ENCODE measurements at places on chromosomes 6 and 20.
A peak's percentile ranks its signal among the peaks of the same experiment; 100 is the strongest.

DNA sequence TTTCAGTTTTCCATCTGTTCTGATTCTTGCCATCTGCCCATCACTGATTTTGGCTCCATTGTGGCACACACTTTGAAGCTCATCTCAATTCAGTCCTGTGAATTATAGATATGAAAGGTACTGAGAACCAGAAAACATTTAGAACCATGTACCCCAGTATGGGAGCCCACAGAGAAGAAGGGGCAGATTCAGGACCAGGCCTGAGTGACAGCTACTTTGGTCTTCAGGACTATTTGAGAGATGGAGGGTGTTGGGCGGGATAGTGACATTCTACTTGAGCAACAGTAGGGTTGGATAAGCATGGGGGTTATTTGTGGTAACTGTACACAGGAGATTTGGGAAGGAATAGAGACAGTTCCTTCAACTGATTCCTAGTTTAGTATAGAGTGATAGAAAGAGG, 259.2 kb upstream of the MANEA start:
- no peak for DNase-seq

DNA sequence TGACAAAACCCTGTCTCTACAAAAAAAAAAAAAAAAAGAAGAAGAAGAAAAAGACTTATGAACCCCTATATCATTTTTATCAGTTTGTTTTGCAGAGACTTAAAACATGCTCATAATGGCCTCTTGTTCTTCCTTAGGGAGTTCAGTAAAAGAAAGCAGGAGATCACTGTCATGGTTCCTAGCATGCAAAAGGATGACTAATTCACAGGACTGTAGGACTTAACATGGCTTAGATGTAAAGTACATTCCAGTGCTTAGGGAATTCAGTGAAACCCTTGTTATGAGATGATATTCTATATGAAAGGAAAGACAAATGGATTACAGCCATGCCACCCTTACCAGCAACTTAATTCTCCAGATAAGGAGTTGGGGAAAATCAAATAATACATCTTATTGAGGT, 29.5 kb downstream of the EEF1A1 start:
- DNase-seq = no peak

GRCh38 chr20:55143601-55144000, 668.2 kb downstream of the DOK5 start:
- DNase-seq = no peak

- no peak for DNase-seq
These were observed 65.8 kb downstream of the REV3L start for GRCh38 chr6:111417181-111417585.

DNA sequence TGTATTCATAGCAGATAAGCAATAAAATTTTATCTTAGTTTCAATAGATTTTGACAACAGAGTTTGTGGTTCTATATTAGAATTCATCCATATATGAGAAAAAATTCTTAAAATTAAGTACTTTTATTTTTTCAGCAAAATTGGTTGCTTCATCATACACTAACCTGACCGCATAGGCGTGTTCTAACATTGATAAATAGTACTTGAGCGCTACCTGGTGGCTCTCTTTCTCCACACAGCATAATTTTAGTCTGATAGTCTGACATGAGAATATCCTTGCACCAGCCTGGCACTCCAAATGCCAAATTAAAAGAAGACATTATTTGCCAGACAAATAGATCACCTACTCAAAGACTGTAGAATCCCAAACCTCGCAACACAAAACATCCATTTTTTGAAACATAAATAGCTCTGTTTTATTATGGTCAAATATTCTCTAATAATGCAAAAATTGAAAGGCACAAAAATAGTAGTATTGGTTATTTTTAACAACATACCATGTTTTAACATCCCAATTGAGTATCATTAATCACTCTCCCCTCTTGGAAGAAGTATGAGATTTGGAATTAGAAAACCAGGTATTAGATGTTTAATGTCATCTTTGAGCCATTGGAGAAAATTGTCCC, 33.0 kb upstream of the FILIP1 start:
- peak; percentile 25 for DNase-seq

DNA sequence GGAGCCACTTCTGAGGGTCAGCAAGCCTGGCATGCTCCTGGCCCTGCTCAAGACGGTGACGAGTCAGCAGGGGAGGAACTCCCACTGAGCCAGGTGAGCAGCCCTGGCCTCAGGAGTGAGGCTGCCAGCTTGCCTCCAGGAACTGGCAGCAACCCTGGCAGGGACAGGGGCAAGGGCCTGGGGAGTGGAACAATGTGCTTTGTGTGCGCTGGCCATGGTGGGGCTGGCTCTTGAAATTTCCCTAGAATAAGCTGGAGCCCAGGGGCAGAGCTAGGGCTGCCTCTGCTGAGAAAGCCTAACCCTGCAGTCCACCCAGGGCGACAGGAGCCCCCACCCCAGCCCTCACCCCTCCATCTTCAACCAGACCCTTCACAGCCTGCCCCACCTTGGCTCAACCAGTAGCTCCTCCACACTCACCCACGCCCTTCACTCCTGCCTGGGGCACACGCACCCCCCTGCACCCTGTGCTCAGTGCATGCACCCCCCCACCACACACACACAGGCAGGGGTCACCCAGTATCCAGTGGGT, 88.0 kb downstream of the MRPL14 start:
- DNase-seq = no peak

DNA sequence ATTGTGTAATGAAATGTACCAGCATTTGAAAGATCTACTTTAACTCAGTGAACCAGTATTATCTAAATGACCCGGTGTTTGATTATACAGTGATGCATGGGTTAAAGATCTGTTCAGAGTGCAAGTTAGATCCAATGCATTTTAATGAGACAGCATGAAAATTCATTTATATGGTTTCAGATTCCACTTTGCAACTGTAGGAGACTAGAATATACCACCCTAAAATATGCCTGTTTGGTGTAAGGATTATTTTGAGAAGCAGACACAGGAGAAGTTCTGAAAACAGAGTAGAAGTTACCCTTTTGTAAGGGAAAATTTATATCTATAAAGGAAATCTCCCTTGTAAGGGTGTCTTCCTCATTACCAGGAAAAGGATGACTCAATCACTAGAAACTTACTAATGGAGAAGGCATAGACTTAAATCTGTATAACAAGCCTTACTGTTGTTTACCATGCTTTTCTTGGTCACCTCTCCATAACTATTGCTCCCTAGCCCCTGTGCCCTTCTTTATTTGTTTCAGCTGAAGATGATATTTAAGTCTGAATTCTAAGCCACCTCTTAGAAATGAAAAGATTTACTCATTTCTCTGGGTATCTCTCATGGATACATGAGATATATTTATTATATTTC, 105.4 kb downstream of the NCOA3 start:
- peak; percentile 63 for DNase-seq

- DNase-seq = no peak
These were observed 38.6 kb upstream of the MARCKS start for GRCh38 chr6:113818578-113818977.

DNA sequence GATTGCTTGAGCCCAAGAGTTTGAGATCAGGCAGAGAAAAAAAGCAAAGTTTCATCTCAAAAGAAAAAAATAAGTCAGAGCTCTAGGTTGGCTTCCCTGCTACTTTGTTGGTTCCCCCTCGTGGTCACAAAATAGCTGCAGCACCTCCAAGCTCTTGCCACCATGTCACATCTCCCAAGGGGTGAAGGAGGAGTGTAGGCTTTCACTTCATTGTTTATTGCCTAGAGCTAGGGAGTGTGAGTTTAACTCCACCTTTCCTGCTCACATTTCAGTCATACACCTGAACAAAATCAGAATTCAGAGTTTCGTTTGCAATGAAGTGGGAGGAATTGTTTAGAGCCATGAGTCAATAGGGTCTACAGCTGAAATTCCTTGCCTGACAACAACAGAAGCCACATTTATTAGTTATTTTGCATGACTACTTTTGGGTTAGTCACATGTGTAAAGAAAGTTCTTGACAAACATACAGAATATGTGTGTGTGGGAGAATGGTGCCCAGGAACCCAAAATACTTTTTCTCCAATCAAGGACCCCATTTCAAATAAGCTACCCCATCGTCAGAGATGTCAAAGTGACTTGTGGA, 56.2 kb upstream of the UFL1 start:
- no peak for DNase-seq

GRCh38 chr20:13260650-13261279, 39.7 kb downstream of the ISM1 start:
- DNase-seq = no peak

DNA sequence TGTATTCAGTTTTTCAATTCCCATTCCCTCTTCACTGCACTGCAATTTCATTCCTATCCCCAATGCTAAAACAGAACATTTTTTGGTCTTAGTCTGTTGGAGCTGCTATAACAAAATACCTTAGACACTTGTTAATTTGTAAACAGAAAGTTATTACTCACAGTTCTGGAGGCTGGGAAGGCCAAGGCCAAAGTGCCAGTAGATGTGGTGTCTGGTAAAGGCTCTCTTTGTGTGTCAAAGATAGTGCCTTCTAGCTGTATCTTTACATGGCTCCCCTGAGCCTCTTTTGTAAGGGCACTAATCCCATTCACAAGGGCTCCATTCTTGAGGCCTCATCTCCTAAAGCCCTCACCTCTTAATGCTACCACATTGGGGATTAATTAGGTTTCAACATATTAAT, 40.0 kb downstream of the PHIP start:
- DNase-seq = no peak

DNA sequence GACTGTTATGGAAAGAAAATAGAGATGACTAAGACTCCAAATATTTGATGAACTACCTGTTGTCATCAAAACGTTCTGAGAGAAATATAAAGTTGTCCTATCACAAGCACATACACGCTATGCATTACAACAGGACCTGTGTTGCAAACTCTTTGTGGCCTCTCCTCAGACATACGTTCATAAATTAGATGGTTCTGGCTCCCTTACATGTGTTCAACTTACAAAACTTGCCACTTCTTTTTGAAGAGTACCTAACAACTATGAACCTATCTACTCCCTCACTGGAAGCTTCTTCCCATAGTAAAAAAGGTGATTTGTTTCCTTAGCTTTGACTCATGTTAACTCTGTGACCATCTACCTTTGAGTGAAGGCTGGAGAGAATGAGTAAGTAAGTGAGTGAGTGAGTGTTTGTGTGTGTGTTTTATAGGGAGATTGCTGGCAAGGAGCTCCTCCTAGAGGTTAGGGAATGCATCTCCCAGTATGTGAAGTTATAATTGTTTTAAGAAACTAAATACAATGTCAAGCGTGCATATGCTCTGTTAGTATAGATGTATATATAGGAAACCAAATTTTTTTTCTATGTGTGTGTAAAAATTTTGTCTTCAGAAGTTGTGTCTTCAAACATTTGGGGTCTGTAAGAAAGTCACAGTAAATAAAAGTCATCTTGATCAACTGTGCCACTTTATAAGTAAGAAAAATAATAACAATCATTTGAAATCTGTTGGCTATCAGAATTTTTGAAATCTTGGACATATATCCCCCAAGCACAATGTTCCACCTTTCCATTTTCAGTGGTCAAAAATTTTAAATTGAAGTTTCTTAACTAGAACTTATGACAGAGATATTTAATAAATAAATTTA, 1211.1 kb upstream of the GJE1 start:
- DNase-seq = no peak

GRCh38 chr6:11798096-11798495, 19.5 kb upstream of the ADTRP start:
- no peak for DNase-seq

DNA sequence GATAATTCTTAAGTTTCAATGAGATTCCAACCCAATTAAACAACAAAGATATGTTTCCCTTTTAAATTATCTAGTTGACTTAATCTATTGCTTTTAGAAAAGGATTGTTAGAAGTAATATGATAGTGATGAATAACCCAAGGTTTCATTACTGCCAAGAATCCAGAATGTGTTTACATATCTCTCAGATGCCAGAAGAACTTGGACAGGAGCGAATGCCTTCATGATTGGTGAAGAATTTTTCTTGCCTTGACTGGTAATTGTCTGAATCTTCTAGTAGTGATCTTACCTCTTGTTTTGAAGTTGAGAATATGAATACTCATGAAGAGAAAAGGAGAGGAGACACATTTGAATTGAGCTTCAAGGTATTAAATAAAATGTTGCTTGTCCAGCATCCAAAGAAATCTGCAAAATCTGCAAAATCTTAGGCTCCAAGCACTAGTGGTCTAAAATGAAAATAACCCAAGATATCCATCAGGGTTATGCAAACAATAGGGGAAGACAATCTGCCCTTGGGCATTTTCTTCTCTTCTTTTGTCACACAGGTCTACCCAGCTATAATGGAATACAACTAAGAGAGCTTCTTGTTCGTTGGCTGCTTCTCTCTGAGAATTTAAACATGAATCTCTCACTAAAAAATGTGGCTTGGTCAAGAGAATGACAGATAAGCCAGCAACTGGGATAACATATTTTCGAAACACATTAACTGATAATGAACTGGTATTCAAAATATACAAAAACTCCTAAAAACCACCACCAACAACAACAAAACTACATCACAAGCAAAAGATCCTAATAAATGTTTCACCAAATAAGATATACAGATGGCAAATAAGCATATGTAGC, 928.9 kb downstream of the EYS start:
- DNase-seq = no peak

DNA sequence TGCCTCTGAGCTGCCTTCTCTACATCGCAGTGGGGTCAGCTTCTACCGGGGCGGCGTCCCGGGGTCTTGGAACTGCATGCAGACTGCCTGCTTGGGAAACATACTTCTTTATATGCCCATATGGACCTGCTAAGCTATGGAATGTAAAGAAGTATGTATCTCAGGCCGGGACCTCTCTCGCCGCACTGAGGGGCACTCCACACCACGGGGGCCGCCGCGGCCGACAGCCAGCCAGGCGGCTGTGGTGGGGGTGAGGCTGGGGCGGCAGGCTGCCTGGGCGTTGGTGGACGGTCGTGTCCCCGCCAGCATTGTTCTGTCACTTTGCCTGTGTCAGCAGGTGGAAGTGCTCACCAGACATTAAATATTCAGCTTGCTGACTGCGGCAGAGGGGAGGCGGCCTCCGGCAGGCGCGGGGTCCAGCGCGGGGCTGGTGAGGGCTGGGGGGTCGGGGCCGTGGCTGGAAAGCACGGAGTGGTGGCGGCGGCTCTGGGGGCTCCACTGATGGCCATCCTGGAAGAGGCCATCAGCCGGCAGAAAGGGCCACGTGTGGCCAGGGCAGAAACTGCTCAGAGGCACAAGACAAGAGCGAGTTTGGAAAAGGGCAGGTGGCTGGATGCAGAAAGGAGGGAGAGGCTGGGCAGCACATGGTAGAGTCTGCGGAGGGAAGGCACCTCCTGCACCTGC, 78.6 kb upstream of the GATA5 start:
- DNase-seq = no peak

DNA sequence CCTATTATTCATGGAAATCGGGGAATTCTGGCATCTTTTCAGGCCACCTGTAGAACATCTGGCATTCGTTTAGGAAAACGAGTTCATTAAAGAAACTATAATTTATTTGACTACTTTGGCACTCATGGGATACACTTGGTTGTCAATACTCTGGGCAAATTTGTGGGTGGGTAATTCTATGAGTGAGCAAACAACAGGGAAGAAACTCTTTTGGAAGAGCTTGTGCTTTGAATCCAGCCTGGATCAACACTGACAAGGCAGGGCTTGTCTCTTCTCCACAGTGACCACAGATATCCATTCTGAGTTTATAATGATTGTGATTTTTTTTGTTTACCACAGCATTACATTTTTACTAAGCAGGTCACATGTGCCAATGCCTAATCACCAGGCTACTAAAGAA, 394.7 kb downstream of the THBS2 start:
- no peak for DNase-seq

- no peak for DNase-seq
These were observed 681.0 kb downstream of the C6orf118 start for GRCh38 chr6:164628302-164628931.

- no peak for DNase-seq
These were observed 117.5 kb downstream of the FAM120B start for GRCh38 chr6:170423814-170424603.

- no peak for DNase-seq
These were observed 13.5 kb upstream of the BMP5 start for GRCh38 chr6:55888917-55889316.

Measured in GF-D8 (cell line).